Stimulated activated CD8-positive, alpha-beta memory T cell treated with anti-CD3 and anti-CD28 coated beads, Interleukin-7, amount 100 ng/mL, for 24 hours (primary cell): ENCODE measurements at places on chromosomes 1 and 21.

DNA sequence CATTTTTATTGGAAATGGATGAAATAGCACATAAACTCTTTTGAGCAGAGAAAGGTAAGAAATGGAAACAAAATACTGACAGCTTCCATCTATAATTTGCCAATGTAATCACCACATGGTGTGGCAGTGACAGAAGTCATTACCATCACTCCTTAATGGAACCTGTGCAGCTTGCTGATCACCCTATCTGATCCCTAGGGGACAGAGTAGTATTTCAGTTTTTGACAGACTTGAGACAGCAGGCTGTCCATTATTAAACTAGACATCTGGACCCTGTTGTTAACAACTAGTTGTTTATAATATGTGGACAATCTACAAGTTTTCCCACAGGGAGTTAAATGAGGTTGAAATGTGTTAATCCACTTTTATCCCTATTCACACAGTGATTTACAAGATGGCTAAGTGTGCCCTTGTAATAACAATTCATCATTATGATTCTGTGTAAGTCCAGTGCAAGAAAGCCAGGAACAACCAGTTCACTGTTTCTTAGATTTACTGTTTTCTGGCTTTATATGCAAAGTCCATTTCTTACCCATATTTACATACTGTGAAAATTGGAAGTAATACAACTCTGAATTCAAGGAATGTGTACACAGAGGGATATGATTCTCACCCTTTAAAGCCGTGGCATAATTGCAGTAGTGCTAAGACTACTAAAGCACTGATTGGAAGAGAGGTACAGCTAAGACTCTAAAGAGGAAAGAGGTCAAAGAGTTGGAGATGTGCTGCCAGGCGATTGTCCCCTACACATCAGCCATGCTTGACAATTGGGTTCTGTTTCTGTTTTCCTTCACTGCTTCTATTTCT is 9.1 kb downstream of the KCNT2 start:
- DNase-seq = no peak

- no peak for DNase-seq
These were observed 32.2 kb downstream of the WDR4 start for GRCh38 chr21:42847051-42847707.

GRCh38 chr1:110055493-110056284 is 14.8 kb downstream of the ALX3 start:
- DNase-seq = no peak

DNA sequence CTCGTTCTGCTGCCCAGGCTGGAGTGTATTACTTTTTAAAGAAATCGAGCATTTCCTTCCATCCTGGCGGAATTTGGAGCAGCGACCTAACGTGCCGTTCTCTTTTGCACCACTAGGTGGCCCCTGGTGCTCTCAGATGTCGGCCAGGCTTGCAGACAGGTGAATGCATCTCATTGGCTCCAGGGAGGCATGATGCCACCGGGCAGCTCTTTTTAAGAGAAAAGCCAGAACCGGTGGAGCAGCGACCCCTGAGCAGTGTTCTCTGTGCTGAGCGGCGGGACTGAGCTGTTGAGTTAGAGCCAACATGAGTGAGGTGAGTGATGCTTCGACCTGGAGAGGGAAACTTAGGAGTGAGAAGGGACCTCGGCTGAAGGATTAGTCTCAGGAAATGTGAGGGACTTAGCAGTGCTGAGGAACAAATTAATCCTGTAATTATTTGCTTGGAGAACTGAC is at the start of gene PCP4:
PCP4 (plus strand) TSS at position 241 of the 453 bp plus-strand sequence; CDS start at position 305, 64 bp downstream.
- DNase-seq = peak; percentile 5

GRCh38 chr1:209854196-209854595 is 26.4 kb downstream of the UTP25 start:
- DNase-seq = no peak

GRCh38 chr1:76615253-76616035 is 251.8 kb upstream of the ST6GALNAC5 start:
- no peak for DNase-seq

DNA sequence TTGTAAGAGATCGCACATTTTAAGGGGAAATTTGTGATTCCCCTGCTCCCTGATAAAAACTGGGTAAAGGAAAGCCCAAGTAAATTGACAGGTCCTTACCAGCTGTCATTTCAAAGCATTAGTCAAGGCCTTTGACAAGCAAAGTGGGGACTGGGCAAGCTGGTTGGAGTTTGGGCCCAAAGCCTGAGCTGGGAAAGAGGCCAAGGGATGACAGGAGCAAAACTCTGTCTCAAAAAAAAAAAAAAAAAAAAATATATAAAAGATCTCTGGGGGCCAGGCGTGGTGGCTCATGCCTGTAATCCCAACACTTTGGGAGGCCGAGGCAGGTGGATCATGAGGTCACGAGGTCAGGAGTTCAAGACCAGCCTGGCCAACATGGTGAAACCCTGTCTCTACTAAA is 36.9 kb downstream of the SLC2A1 start:
- no peak for DNase-seq

GRCh38 chr1:119364640-119365039 is 3.9 kb upstream of the HAO2 start:
- DNase-seq = no peak

- DNase-seq = no peak
These were observed 3.8 kb downstream of the SERTAD4 start for GRCh38 chr1:210236386-210236839.

GRCh38 chr1:23556635-23557470 is 2.4 kb downstream of the ID3 start:
- DNase-seq = no peak

- DNase-seq = peak; percentile 56
These were observed 2.6 kb upstream of the CREG1 start for GRCh38 chr1:167555971-167556714.

DNA sequence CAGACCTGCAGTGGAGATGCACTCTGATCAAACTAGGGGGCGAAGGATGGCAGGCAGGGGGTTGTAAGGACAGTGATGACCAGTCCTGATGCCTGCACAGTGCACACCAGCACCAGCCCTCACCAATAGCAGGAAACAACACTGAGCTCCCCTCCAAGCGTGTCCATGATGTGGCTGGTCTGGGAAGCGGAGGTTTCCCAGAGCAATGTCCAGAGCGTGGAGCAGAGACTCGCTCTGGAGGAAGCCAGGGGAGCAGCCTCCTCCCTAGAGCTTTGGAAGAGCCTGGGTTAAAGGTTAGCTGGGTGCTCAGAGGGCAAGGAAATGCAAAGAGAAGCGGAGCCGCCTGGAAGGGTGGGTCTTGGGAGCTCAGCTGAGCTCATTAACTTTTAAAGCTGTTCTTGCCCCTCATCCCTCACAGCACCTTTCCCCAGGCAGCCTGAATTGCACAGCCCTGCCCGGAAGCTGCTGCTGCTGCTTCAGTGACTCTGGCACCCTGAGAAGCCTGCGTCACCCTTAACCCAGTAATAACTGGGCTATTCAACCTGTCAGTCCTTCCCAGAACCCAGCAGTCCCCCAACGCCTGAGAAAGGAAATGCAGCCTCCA is 162.2 kb upstream of the RAB4A start:
- no peak for DNase-seq

DNA sequence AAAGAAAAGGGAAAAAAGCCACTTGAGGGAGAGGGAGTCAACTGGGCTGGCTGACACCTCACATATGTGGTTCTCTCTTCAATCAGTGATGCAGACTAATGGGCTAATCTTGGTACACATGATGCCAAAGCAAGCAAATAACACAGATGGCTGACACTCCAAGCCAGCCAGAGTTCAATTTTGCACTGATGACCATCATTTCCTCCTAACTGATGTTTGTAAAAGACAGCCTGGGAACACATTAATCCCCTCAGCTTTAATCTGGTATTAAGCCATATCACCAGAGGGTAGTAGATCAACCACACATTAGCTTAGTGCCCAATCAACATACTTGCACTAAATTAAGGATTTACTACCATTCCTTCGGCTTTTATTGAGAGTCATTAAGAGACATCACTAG is 2.8 kb downstream of the VPS72 start:
- no peak for DNase-seq

- DNase-seq = no peak
These were observed 18.0 kb upstream of the TMEM52 start for GRCh38 chr1:1937061-1937460.

DNA sequence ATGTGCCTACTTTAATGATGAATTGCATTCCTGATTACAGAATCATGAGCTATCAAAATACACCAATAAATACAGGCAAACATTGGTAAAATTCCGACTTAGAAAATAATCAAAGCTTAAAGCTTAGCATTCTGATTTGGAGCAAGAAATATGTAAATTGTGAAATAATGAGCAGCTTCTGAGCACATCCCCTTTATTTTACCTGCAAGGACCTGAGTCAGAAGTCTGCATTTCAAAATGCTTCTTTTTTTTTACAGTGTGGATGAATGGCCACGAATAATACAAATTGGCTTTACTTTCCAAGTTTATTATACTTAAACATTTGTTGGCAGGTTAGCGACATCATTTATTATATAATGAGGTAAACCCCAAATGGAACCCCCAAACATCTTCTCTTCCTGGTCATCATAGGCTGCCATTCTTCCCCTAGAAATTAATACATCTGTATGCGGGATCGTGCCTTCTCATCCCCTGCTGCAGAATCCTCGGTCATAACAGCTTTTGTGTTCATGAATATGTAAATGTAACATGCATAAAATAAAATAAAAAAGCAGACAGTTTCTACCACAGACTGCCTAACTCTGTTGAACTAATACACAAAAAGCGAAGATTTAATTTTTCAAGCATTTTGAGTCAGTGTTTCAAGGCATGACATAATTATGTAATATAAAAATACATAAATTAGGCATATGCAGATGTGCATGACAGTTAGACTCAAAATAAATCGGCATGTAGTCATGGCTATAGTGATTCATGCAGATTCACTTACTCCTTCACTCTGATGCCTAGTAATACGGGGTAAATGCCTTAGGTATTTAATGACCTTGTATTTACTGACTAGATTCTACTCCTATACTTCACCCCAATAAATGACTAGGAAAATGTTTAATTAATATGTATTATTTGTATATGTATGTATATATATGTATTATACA is 339.7 kb downstream of the USP25 start:
- no peak for DNase-seq

GRCh38 chr1:119554183-119554582 is 47.2 kb downstream of the HSD3B1 start:
- DNase-seq = no peak

GRCh38 chr1:200869376-200869752 is 3.4 kb upstream of the GPR25 start:
- no peak for DNase-seq

DNA sequence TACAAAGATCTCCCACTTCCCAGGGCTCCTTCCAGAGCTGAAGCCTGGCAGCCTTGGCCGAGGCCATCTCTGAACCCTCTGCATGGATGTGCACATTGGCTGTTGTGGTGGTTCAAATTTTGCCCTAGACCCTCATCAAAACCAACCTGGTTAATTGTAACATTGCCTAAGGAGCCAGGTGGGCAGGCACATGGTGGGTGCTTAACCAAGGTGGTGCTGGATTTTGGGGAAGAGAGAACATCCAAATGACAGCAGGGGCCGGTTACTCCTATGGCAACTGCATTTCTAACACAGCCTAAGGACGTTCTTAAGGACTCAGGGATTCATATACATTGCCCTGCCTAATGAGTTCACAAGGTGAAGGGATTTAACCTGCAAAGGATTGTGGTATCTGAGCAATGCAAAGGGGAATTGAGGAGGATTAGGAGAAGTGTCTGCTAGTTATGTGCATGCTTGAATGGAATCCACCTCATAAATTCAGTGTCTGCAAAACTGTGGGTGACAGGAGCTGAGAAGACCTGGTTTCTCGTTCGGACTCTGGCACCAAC is 10.3 kb downstream of the RUNX1 start:
- no peak for DNase-seq

DNA sequence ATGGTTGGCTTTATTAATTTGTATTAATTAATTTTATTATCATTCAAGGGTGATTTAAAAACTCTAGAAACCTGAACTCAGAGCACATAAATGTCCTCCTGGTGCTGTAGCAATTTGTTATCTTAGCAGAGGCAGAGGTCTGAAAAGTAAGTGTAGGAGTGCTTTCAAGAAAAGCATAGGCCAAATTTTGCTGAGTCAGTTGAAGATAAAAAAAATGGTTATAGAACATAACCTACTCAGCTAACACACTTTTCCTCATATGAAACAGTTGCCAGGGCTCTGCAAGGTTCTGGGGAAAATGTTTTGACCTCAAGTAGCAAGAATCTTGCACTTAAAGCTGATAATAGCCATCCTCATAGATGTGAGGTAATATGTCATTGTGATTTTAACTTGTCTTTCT is 53.5 kb upstream of the CHODL start:
- DNase-seq = no peak

DNA sequence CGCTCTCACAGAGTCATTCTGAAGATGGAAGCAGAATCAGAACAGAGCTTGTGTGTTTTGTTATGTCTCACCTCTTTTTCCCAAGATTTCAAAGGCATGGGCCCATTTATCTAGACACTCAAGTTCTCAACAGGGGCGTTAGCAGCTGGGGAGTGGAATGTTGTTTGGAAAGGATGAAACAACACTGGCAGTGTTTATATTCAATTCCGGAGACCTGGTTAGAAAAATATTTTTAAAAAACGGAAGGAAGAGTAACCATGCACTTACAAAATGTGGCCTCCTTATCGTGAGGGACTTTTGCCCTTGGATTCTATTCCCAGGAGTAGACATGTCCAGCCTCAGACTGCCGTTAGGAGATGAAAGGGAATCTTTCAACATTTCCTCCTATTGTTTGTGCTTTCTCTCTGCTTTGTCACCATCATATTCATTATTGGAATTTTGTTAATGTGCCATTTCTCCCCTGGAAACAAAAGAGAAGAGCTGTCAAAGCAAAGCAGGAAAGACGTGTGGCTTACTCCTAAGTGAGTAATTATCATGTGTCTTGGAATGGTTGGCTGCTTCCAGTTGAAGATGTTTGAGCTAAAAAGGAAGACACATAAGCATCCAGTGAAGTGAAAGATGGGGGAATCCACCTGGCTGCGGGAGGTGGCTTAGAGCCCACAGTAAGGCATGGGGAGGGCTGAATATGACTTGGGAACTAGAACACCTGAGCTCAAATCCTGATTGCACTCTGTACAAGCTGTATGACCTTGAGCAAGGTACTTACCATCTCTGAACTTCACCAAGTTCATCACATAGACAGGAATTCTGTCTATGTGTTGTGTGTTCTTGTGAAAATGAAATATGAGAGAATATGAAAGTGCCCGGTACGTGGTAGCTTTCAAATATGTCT is 71.7 kb upstream of the JUN start:
- no peak for DNase-seq
